HS-27A (cell line): ENCODE measurements at places on chromosomes 2 and 18.

- no peak for DNase-seq
Observed at GRCh38 chr2:26245231-26245732, 543 bp downstream of the HADHB start.

GRCh38 chr2:179252423-179252822, 12.2 kb downstream of the SESTD1 start:
- DNase-seq: no peak

- no peak for DNase-seq
Observed at GRCh38 chr2:70258532-70258875, 567 bp downstream of the PCYOX1 start.

DNA sequence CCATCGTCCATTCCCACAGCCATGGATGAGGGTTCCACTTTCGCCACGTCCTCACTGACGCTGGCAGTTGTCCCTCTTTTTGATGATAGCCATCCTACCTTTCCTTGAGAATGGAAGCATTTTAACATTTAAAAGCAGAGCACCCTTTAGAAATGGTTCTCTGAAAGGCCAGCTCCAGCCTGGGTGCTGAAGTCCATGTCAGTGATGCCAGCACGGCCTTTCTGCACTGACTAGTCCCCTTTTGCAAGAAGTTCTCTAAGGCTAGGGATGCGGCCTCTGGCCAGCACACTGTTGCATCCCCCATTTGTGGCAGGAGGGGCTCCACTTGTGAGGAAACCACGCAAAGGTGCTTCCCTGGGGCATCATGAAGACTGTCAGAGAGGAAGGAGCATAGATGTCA, 203.5 kb downstream of the MGAT5 start:
- DNase-seq: no peak

GRCh38 chr2:100141906-100142305, 484 bp downstream of the AFF3 start:
- DNase-seq: no peak
